ENCODE measurements at places on chromosomes 4 and X. TPM values are rescaled to one million over a fixed set of nuclear protein-coding genes. Genes with fewer than 3 reads are reported as not detected.

- no peaks in the 10 kb centered on the region for H3K36me3 ChIP-seq
- H3K27ac ChIP-seq: no peak overlapping the region
- DNase-seq: peak; percentile 28
- peaks cover 42% of the 10 kb centered on the region for H3K4me1 ChIP-seq
- H3K27me3 ChIP-seq: no peaks in the 10 kb centered on the region
Observed at GRCh38 chr4:53767482-53767881, 176.2 kb upstream of the LNX1 start.

DNA sequence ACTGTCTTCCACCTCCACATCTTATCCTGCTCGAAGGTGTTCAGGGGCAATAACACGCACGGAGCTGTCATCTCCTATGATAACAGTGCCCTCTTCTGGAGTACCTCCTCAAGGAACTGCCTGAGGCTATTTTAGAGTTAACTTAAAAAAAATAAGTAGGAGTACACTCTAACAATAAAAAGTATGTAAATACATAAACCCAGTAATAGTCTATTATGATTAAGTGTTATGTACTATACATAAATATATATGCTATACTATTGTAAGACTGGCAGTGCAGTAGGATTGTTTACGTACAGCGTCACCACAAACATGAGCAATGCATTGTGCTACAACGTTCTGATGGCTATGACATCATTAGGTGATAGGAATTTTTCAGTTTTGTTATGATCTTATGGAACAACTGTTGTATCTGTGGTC is 34.5 kb upstream of the TLR2 start:
- no peaks in the 10 kb centered on the region for H3K27me3 ChIP-seq
- H3K36me3 ChIP-seq: no peaks in the 10 kb centered on the region
- H3K27ac ChIP-seq: no peak overlapping the region

- H3K4me1 ChIP-seq: no peaks in the 10 kb centered on the region
- no peaks in the 10 kb centered on the region for H3K27me3 ChIP-seq
- no peaks in the 10 kb centered on the region for H3K36me3 ChIP-seq
- no peak overlapping the region for H3K4me3 ChIP-seq
- no peak overlapping the region for H3K27ac ChIP-seq
Observed at GRCh38 chrX:30296408-30297254, 12.6 kb downstream of the NR0B1 start.

DNA sequence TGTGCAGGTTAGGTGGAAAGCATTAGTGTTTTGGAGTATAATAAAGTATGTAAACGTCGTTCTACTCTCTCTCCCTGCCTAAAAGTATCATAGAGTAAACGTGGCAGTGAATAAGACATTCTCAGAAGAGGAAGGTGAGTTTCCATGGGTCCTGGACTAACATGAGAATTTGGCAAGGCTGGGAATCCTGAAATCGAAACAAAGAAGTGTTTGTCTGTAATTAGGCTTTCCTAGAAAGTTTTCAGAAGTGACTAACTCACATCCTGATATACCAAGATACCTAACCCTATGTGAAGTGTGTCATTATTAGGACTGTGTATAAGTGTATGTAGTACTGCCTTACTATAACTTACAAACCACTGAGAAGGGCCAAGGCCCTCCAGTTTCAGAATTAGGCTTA is 50.7 kb upstream of the MAOA start:
- H3K4me1 ChIP-seq: no peaks in the 10 kb centered on the region
- no peaks in the 10 kb centered on the region for H3K27me3 ChIP-seq
- no peak overlapping the region for H3K4me3 ChIP-seq
- H3K27ac ChIP-seq: no peak overlapping the region

- H3K27ac ChIP-seq: no peak overlapping the region
- no peaks in the 10 kb centered on the region for H3K4me1 ChIP-seq
- H3K36me3 ChIP-seq: no peaks in the 10 kb centered on the region
- H3K4me3 ChIP-seq: no peak overlapping the region
Observed at GRCh38 chr4:174340714-174341113, 57.0 kb downstream of the CEP44 start.

GRCh38 chr4:30836231-30836630 is 116.1 kb downstream of the PCDH7 start:
- no peaks in the 10 kb centered on the region for H3K4me1 ChIP-seq
- H3K27me3 ChIP-seq: no peaks in the 10 kb centered on the region
- H3K27ac ChIP-seq: no peak overlapping the region
- no peak overlapping the region for H3K4me3 ChIP-seq
- no peaks in the 10 kb centered on the region for H3K36me3 ChIP-seq
- DNase-seq: no peak

GRCh38 chrX:68978255-68978654 is 149.4 kb downstream of the EFNB1 start:
- no peaks in the 10 kb centered on the region for H3K27me3 ChIP-seq
- no peak for DNase-seq
- H3K36me3 ChIP-seq: no peaks in the 10 kb centered on the region
- no peaks in the 10 kb centered on the region for H3K4me1 ChIP-seq

DNA sequence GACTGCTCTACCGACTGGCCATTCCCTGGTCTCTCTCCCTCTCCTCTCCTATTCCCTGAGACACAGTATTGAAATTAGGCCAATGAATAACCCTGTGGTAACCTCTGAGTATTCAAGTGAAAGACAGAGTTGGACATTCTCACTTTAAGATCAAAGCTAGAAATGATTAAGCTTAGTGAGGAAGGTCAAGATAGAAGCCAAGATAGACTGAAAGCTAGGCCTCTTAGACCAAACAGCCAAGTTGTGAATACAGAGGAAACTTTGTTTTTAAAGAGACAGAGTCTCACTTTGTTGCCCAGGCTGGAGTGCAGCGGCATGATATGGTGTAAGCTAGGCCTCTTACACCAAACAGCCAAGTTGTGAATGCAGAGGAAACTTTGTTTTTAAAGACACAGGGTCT is 64.6 kb downstream of the KDM6A start:
- no peaks in the 10 kb centered on the region for H3K36me3 ChIP-seq
- H3K4me3 ChIP-seq: no peak overlapping the region
- no peak for DNase-seq
- H3K27ac ChIP-seq: no peak overlapping the region
- no peaks in the 10 kb centered on the region for H3K4me1 ChIP-seq

GRCh38 chr4:184843984-184844554 is 18.3 kb upstream of the ACSL1 start:
- peaks cover 17% of the 10 kb centered on the region for H3K4me1 ChIP-seq
- H3K27me3 ChIP-seq: no peaks in the 10 kb centered on the region
- H3K27ac ChIP-seq: no peak overlapping the region
- H3K4me3 ChIP-seq: no peak overlapping the region
- DNase-seq: no peak

DNA sequence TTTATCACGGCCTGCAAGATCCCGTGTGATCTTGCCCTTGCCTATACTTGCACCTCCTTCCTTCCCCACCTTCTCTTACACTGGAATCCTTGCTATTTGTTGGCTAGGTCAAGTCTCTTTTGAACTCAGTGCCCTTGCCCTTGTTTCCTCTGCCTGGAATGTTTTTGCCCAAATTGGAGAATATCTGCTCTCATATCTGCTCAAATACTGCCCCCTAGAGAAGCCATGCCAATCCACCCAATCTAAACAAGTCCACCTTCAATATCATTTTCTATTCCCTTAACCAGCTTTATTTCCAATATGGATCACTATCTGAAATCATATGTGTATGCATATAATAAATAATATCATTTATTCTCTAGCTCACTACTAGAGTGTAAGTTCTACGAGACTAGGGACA is 1044.2 kb upstream of the FTHL17 start:
- no peaks in the 10 kb centered on the region for H3K4me1 ChIP-seq
- no peak for DNase-seq
- H3K27me3 ChIP-seq: no peaks in the 10 kb centered on the region
- H3K4me3 ChIP-seq: no peak overlapping the region

DNA sequence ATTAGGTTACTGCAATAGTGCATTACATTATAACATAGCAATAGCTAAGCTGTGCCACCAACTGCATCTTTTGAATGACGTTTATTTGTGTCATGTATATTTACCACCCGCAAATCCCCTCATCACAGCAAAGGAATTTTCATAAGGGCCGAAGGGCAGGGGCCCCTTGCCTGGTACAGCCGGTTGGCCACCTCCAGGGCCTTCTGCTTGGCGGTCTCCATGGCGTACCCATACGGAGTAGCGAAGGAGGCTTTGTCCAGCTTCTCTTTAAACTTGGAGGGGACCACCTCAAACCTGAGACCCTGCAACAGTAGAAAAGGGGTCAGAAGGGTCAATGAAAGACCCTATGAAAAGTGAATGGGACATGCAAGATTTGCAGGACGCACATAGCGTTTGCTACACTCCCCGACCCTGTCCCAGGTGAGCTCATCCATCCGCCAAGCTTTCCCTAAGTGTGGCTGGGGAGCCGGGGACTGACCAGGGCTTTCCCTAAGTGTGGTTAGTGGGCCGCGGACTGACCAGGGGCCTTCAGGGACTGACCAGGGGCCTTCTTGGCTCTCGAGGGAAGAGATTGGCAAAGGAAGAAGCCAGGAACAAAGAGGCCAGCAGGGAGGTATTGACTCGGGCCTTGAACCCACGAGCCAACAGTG is 10.6 kb downstream of the ASMTL start:
- no peak overlapping the region for H3K4me3 ChIP-seq
- no peaks in the 10 kb centered on the region for H3K27me3 ChIP-seq
- DNase-seq: peak; percentile 29
- no peak overlapping the region for H3K27ac ChIP-seq
- no peaks in the 10 kb centered on the region for H3K4me1 ChIP-seq

- no peaks in the 10 kb centered on the region for H3K27me3 ChIP-seq
- peaks cover 13% of the 10 kb centered on the region for H3K4me1 ChIP-seq
- H3K27ac ChIP-seq: no peak overlapping the region
- no peak for DNase-seq
Observed at GRCh38 chr4:85967872-85968271, 392.0 kb downstream of the MAPK10 start.

The CLCN4 gene
- total RNA-seq: 10.9 TPM

The MEPE gene
- 0.24 TPM for total RNA-seq

The SLC9B1 gene
- 1.5 TPM for total RNA-seq

Data from SJSA1 (cell line).